Testis (tissue), 5 donors: ENCODE measurements at places on chromosomes 2 and 18.

- DNase-seq = no peak
Observed at GRCh38 chr2:174035117-174035635, 70.0 kb upstream of the SP3 start.

- no peak for DNase-seq
Observed at GRCh38 chr18:37668971-37669747, 103.6 kb upstream of the CELF4 start.

GRCh38 chr2:40103590-40103989 lies 324.5 kb upstream of the THUMPD2 start:
- no peak for DNase-seq

DNA sequence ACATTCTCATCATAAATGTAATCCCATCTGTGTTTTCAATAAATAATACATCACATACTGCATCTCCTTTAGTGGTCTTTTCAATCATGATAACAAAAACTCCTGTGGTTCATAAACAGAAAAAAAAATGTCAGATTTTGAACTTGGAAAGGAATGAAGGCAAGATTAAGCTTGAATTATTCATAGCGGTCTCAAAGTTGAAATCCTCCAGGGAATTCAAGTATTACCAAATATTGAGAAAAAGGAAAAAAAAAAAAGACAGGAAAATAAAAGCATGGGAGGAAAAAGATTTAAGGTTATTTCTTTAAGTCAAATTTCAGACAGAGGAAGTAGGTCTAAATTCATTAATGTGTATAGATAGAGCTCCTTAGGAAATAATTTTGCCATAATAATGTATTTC lies 92.1 kb downstream of the COLEC12 start:
- DNase-seq = no peak

- no peak for DNase-seq
Observed at GRCh38 chr2:105862843-105863242, 118.1 kb downstream of the NCK2 start.

GRCh38 chr2:48607307-48608014 lies 10.2 kb upstream of the GTF2A1L start:
- no peak for DNase-seq

- no peak for DNase-seq
Observed at GRCh38 chr2:871175-871727, 79.4 kb upstream of the SNTG2 start.

- no peak for DNase-seq
Observed at GRCh38 chr18:23453680-23454058, 582 bp downstream of the RIOK3 start.

DNA sequence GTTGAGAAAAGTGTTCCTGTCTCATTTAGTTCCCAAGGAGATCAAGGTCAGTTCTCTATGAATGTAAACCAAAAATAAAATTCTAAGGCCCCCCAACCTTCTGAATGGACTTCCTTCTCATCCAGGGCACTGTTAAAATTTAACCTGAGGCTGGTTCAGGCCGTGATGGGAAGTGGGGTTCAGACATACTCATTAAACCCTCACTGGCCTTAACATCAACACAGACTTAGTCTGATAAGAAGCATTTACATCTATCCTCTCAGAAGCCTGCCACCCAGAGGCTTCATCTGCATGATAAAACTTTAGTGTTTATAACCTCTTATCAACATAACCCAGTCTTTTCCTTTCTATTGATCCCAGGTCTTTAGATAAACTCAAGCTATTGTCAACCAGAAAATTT lies 22.4 kb downstream of the ITSN2 start:
- DNase-seq = no peak

GRCh38 chr2:109379507-109379906 lies 234.3 kb downstream of the SEPTIN10 start:
- DNase-seq = no peak

DNA sequence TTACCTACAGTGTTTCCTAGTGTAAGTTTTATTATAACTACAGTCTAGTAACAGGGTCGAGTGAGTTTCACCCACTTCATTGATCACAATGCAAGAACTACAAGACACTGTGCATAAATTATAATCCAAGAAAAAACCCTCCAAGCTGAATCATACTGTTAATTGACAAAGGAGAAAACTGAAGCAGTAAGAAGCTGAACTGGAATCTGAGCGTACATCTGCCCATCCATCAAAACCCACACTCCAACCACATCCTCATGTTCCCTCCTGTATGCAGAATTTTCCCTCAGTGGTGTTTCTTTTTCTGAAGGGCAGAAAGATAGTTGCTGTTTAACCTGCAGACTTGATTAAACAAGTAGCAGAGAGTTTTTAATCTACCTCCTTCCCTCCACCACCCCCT lies 49.5 kb upstream of the KIDINS220 start:
- DNase-seq = no peak

DNA sequence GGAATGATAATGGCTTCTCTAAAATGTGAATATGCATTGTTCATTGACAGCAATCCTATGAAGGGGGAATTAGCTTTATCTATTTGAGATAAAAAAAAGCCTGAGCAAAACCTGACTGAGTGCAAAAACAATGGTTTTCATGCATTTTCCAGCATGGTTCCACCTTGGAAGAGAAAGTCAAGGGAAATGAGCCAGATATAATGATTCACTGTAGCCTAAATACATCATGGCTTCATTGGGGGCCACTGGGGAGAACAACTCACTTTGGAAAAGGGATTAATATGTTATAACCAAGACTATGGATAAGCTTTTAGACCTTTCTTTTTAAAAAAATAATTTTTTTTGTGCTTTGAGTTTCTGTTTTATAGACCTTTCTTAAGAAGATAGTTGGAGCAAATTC lies 679.7 kb downstream of the NYAP2 start:
- no peak for DNase-seq

DNA sequence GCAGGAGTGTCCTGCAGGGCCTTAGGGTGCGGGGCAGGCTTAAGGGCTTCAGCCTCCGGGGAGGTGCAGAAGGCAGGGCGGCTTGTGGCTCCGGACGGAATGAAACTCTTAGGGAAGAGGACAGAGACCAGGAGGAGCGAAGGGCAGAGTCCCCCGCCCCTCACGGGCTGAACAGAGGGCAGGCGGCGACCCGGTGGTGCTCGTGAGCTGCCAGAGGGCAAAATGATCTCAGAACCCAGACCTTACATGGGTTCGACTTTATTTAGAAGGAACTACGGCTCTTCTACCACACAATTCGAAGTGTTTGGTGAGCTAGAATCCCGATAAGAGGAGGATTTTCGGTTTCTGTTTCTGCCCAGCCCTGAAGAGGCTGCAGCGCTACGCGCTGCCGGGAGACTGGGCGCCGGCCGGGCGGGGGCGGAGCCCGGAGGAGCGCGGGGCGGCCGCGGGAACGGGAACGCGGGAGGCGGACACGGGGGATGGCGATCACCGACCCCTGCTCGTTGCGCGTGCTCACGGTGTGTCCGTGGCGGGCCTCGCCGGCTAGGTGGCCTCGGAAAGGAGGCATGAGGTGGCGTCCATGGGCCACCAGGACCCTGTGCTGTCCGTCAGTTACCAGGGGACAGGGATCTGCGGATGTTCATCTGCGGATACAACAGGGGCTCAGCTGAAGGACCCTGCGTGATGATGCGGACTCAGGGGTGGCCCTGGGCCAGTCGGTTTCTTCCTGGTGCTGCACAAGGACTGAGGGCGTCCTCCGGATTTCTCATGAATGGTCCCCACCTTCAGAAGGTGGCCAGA lies 4.2 kb upstream of the SP100 start:
- DNase-seq = peak; percentile 48

DNA sequence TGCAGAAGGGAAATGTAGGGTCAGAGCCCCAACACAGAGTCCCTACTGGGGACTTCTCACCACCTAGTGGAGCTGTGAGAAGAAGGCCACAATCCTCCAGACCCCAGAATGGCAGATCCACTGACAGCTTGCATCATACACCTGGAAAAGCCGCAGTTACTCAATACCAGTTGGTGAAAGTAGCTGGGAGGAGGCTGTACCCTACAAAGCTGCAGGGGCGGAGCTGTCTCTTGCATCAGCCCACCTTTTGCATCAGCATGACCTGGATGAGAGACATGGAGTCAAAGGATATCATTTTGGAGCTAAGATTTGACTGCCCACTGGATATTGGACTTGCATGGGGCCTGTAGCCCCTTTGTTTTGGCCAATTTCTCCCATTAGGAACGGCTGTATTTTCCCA lies 237.3 kb downstream of the CALCRL start:
- no peak for DNase-seq

GRCh38 chr2:219354582-219354981 lies 22.0 kb upstream of the RESP18 start:
- DNase-seq = no peak

- no peak for DNase-seq
Observed at GRCh38 chr18:33010149-33010548, 237.3 kb upstream of the KLHL14 start.

- no peak for DNase-seq
Observed at GRCh38 chr2:53960476-53960875, 10.3 kb downstream of the PSME4 start.

- DNase-seq = peak; percentile 68
Observed at GRCh38 chr2:170770008-170770605, at the start of gene ERICH2. TSS of gene ERICH2 (plus strand) at chr2:170770378. CDS start at chr2:170770682, 304 bp downstream.

DNA sequence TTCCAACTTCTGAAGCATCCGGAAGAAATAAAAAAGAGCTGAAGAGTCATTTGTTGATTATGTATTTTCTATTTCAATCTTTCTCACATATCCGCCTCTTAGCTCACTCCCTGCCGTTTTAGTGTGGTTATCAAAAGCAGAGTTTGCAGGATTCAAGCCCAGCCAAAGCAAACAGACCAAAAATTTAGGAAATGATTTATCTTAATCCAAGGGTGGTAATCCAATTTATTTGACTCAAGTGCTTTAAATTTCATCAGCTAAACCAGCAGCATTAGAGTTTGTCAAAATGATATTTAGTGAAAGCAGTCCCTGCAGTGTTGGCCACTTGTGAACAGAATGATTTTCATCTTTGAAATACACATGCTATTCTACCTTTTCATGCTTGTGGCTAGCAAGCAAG lies 129.3 kb upstream of the CCDC68 start:
- DNase-seq = no peak

DNA sequence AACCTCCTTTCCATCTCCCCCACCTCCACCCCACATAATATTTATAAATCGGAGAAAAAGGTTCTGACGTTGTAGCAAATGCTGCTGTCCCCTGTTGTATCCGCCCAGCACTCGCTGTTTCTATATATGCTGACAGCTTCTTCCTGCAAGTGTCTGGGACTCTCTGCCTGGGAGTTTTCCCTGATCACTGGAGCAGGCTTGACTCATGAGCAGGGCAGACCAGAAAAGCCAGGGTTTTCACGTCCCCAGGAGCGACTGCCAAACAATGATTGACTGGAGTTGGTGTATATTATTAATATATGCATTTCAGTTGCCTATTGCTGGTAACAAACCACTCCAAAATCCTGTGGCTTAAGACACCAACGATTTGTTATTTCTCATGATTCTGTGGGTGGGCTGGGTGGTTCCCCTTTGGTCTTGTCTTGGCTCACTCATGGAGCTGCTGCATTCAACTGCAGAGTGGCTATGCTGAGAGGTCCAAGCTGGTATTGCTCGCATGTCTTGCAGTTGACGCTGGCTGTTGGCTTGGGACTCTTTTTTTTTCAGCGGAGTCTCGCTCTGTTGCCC lies 21.2 kb upstream of the ASXL2 start:
- DNase-seq = no peak

GRCh38 chr2:236568068-236568921 lies 1.3 kb upstream of the ACKR3 start:
- DNase-seq = peak; percentile 75

GRCh38 chr18:25298853-25299274 lies 53.1 kb downstream of the ZNF521 start:
- no peak for DNase-seq

DNA sequence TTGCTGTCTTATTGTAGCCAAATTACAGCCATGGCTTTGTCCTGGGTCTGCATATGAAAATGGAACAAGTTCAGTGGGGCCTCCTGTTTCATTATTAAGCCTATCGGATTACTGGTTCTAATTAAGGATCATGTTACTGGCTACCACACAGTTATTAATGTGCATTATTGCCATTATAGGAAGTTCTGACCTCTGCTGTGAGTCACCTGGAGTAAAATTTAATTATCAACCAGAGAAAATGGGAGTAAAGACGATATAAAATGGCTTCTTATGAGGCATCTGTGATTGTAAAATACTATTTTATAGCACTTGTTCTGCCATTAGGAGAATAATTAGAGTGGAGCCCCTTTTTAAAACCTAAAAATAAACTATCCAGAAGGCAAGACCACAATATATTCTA lies 143.3 kb upstream of the ITGB6 start:
- DNase-seq = no peak
